KBM-7 (cell line): ENCODE measurements at places on chromosomes 12 and 14.

GRCh38 chr14:95101736-95102679 is 55.3 kb downstream of the DICER1 start:
- no peak for DNase-seq

- no peak for DNase-seq
Measured at GRCh38 chr12:132836795-132837331, 8.2 kb upstream of the GOLGA3 start.

GRCh38 chr12:53492830-53493609 is 6.2 kb downstream of the MAP3K12 start:
- peak; percentile 90 for DNase-seq

DNA sequence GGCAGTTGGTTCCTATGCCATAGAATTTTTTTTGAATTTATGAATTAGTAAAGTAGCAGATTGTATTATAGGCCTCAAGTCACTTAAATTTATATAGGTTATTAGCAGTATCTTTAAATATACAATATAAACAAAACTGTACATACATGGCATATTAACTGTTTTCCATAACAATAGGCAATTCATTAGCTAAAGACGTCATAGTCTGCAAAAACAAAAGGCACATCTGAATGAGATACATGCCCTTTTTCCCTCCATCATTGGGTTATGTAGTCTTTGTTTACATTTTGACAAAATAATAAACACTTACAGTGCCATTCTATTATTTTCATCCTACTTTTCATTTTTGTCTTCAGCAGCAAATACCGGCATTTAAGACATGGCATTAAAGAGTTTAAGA is 1.1 kb upstream of the VCPKMT start:
- no peak for DNase-seq

- DNase-seq: no peak
Measured at GRCh38 chr14:64447876-64448670, 17.2 kb upstream of the AKAP5 start.

- peak; percentile 47 for DNase-seq
Measured at GRCh38 chr12:1806301-1807086, 13.9 kb upstream of the LRTM2 start.

DNA sequence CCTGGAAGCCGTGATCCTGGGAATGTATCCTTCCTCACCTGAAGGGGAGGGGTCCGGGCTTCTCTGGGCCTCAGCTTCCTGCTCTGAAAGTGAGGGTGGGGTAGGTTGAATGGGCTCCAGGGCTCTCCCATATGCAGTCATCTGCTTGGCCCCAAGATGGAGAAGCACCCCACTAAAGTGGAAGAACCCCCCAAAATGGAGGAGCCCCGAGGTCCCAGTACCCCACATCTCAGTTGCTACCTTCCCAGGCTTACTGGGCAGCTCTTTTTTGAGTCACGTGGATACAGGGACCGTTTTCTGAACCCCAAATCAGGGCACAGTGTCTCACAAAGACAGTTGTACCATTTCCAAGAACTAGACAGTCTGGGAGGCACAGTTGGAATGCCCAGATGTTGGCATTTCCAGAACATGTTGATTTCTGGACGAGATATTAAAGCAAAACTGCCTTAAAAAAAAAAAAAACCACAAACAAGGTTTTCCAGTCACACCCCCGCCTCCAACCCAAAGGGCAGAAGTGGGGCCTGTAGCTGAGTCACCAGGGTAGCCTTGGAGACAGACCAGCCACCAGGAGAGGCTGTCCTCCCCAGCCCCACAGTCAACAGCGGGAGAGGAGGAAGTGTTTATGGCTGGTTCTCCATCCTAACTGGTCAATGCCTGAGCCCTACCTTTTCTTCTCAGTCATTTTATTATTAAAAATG is 12.1 kb downstream of the VASH1 start:
- peak; percentile 83 for DNase-seq

- DNase-seq: peak; percentile 51
Measured at GRCh38 chr12:79688376-79689060, 2.2 kb downstream of the PAWR start.

- DNase-seq: no peak
Measured at GRCh38 chr12:9027161-9028059, 38.1 kb downstream of the KLRG1 start.

DNA sequence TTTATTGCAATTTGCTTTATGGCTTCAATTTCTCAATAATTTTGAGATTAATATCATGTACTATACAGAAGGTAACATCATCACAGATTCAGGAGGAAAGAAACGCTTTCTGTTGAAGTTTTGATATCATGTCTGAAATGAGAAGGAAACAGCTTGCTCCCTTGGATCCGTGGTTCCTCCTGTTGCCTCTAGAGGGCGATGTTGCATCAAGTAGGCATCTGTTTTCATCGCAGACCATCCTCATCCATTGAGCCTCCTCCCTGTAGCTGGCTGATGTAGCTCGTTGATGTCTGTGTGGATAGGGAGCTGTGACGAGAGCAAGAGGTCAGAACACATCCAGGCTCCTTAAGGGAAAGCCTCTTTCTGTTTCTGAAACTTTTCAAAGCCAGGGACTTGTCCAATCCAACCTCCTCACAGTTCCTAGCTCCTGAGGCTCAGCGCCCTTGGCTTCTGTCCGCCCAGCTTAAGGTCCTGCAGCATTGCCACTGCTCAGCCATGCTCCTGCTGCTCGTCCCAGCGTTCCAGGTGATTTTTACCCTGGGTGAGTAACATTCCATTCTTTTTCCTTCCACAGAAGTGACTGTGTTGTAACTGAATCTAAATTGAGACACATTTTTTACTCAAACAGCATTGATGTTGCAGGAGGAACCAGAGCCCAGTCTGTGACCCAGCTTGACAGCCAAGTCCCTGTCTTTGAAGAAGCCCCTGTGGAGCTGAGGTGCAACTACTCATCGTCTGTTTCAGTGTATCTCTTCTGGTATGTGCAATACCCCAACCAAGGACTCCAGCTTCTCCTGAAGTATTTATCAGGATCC is 304.8 kb upstream of the OR4E1 start:
- DNase-seq: peak; percentile 52

- no peak for DNase-seq
Measured at GRCh38 chr12:31119803-31120211, 46.1 kb downstream of the DDX11 start.
